Fibroblast of skin of back (primary cell): ENCODE measurements at places on chromosomes 6 and 20.

DNA sequence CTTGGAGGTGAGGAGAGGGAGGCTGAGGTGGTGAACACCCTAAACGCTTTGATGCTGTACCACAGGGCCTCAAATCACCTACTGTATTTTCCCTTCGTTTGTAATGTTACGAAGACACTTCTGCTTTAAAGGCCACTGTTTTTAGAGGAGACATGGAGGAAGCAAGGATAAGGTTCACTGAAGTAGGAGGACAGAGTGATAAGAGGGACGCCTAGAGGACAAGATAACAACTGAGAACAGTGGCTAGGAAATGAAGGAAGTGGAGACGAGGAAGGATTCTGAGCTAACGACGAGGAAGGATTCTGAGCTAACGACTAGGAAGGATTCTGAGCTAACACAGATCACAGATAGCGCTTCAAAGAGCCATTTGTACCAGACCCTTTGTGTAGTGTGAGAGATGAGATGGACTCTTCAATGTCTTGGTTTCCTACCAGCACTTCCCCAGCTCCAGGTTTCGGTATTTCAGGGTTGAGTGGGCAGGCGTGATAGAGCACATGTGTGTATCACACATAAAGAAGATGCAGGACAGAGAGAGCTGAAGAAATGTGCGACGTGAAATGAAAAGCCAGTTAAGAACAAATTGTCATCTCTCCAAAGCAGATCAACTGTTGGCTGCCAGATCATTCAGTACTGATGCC lies 7.5 kb downstream of the SF3B5 start:
- DNase-seq, result no peak

GRCh38 chr20:47776639-47777038 lies 8.6 kb downstream of the SULF2 start:
- DNase-seq, result no peak

- DNase-seq, result no peak
Measured at GRCh38 chr6:6858533-6858982, 249.2 kb upstream of the RREB1 start.

- no peak for DNase-seq
Measured at GRCh38 chr6:37878150-37878710, 58.7 kb downstream of the ZFAND3 start.

- DNase-seq, result no peak
Measured at GRCh38 chr6:89547281-89547680, 91.3 kb downstream of the LYRM2 start.

GRCh38 chr6:135320721-135321621 lies 139.9 kb downstream of the MYB start:
- DNase-seq, result no peak

GRCh38 chr6:126701676-126702560 lies 362.0 kb downstream of the CENPW start:
- no peak for DNase-seq

DNA sequence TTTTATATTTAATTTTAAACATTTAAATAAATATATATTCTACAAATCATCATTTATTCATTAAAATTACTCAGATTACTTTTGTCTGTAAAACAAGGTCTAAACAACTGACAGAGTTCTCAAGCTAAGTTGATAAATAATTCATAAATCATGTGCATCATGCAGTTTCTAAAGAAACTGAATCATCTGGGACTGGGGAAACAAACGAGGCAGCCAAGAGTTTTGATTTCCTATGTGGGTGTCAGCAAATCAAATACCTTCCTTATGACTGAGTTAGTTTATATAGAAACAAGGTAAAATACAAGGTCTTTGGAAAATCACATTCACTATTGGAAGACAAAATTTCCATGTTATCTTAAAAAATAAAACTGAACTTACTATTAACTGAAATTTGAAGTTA lies 149.9 kb upstream of the BEND6 start:
- DNase-seq, result peak; percentile 74

DNA sequence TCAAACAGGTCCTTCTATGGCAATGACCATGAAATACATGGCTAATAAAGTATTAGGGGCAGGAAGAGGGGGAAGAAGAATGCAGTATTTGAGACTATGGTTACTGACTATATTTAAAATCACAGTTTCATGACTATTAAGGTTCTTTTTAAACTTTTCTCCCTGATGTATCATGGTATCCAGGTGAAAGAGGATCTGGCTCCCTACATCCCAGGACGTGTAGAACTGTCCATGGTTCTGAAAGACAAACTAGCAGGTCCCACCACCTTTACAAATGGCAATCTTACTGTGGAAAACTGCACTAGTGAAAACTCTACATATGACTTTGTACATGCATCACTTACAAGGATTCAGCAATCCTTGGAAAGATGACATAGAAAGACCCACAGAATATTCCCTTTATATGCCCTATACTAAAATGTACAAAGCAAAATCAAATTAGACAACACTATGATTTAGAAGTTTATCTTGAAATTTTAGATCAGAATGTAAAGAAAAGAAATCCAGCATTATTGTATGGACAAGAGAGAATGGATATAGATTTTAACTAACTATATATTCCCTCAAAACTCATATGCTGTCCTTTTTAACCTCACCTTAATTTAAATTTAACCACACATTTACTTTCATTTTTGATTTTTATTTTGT lies 33.5 kb downstream of the RPP21 start:
- DNase-seq, result no peak

GRCh38 chr6:46302816-46303215 lies 132.0 kb upstream of the ENPP5 start:
- DNase-seq, result no peak

GRCh38 chr6:51112731-51113130 lies 294.1 kb downstream of the TFAP2B start:
- DNase-seq, result no peak

- no peak for DNase-seq
Measured at GRCh38 chr6:135282395-135282794, 101.3 kb downstream of the MYB start.

DNA sequence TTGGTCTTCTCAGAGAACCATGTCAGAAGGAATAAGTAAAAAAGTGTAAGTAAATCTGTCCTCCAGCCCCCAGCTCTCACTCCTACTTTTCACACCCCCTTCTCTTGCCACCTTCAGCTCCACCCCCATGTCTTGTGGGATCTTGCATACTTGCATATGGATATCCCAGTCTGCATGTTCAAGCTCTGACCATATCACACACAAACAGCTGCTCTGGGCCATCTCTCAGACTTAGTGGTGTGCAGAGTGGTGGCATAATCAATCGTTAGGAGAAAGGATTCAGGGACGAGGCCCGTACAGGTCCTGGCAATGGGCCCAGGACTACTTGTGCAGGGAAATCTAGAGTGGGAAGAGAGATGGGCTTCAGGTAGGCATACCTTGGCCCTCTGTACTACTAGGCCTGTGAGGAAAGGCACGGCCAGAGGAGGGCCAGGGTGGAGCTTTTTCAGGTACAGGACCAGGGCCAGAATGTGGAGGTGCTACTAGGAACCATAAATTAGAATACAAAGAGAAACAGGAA lies 112.0 kb upstream of the SGK1 start:
- DNase-seq, result no peak

GRCh38 chr6:70593118-70593486 lies 26.4 kb downstream of the SDHAF4 start:
- no peak for DNase-seq

GRCh38 chr20:60851826-60852704 lies 400.0 kb upstream of the CDH4 start:
- DNase-seq, result no peak

DNA sequence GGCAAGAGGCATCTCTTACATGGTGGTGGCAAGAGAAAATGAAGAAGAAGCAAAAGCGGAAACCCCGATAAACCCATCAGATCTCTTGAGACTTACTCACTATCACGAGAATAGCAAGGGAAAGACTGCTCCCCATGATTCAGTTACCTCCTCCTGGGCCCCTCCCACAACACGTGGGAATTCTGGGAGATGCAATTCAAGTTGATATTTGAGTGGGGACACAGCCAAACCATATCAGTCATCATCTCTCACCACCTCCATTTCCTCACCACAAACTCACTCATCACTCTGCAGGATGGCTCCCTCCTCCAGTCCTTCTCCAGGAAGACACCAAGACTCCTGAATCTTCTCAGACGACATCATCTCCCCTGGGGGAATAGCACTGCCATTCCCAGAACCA lies 25.8 kb upstream of the SLC16A10 start:
- peak; percentile 65 for DNase-seq
